ENCODE measurements at places on chromosomes 3 and 15.
A peak's percentile ranks its signal among the peaks of the same experiment; 100 is the strongest.

- DNase-seq: no peak
These were observed 474.3 kb downstream of the RSL24D1 start for GRCh38 chr15:54722342-54722986.

DNA sequence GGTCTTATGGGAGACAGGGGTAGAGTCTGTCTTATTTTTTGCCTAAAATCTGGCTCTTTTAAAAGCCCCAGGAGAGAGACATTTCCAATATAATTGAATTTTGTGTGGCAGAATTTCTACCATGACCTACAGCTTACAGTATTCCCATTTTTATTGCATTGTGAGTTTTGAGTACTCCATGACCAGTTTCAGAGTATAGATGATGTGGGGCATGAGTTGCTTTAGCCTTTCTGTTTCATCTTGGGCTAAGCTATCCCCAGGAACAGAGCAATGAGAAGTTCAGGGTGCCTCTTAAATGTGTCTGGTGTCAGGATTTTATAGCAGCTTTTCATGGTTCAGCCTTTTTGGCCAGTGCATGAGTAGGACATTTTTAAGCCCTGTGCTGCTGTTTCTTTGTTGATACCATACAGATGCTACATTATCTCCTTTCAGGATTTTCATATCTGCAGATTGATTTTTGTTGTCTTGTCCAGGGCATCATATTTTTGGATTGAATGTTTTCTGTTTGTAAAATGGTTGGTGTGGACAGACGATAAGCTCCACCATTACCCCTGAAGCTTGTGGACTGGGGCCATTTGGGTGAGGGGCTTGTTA is 3.5 kb downstream of the ABHD2 start:
- no peak for DNase-seq

DNA sequence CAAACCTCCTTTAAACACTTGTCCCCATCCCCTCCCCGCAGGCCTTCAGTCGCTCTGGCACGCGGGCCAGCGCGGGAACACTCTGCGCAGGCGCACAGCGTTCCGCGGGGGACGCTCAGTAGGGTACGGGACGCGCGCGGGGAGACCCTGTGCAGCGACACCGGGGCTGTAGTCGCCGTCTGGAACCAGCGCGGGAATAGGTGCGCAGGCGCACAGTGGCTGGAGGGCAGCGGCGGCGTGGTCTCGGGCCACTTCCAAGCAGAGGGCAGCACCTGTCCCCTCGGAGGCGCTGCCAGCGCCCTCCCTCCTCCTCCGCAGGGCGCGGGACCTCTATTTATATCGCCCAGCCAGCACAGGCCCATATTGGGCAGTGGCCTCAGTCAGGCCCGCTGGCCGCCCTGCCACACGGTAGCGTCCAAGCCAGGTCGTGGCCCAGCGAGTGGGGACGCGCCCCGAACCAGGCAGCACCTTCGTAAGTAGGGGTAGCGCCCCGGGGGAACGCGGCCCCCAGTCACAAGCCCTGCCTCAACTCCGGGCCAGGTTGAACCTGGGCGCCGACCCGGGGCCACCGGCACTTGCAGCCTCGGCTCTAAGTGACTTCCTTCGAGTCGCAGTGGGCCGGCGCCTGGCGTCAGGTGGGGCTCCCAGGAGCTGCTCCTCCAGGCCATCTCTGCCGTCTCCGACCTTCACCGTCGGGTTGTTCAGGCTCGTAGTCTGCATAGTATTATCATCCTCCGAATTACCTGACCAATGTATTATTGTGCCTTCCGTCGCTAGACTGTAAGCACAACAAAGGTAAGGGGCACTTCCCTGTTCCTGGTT is at the start of gene KBTBD12:
KBTBD12 (plus strand) TSS at position 118 of the 822 bp plus-strand sequence. CDS start 7,830 bp downstream, outside the sequence.
- DNase-seq: no peak

DNA sequence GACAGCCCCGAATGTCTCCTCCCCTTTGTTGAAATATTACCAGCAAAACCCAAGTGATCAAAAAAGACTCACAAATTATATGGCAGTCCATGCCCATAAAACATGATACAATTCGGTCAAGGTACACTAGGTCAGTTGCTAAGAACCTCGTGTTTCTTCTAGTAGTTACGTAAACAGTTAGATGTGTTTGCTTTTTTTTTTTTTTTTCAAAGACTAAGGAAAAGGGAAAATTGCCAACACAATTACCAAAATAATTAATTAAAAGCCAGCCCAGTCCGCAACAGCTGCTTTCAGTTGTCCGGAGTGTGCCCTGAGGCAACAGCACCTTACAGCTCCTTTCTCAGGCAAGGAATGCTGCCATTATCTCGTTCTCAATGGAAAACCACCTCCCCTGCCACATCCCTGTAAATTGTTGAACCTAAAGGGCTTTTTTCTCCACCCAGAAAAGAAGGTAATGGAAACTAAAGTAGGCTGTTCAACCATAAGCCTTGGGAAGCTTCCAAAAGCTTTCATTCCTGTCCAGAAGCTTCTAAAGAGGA is 129.2 kb upstream of the TSC22D2 start:
- no peak for DNase-seq

DNA sequence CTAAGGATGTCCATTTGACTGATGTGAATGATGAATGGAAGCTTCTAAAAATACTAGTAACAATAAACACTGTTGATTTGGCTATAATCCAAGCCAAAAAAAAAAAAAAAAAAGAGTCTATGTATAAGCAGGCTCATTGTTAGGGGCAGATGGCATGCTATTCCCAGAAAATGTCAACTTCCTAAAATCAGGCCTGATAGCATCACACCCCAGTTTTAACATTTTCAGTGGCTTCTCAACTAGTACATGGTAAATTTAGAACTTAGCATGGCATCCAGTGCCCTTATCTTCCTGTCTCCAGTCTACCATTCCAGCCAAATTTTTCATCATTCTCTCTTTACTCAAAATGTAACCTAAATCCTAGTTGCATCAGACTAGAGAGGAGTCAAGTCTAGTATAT is 288.2 kb upstream of the ZNF385D start:
- no peak for DNase-seq

GRCh38 chr15:81151389-81151788 is 17.3 kb downstream of the CFAP161 start:
- no peak for DNase-seq

DNA sequence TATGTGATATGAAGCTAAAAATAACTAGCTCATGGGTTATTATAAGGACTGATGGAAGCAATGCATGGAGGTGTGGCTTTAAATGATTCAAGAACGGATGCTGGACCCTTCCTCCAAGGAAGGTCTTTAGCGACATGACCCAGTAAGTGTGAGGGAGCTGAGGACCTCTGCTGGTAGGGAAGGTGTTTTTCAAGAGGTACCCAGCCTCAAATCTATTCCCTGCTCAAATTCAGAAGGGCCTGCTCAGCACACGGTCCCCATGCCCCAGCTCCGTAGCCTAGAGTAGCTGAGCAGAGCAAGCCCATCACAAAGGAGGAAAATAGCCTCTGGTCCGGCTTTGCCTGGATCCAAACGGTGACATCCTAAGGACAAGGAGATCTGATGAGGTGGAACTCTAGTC is 266.2 kb upstream of the IGF1R start:
- no peak for DNase-seq

GRCh38 chr15:67916565-67916964 is 76.7 kb upstream of the RNU6-1 start:
- no peak for DNase-seq

- DNase-seq: peak; percentile 26
These were observed 123.2 kb downstream of the RAP2B start for GRCh38 chr3:153285194-153285641.

DNA sequence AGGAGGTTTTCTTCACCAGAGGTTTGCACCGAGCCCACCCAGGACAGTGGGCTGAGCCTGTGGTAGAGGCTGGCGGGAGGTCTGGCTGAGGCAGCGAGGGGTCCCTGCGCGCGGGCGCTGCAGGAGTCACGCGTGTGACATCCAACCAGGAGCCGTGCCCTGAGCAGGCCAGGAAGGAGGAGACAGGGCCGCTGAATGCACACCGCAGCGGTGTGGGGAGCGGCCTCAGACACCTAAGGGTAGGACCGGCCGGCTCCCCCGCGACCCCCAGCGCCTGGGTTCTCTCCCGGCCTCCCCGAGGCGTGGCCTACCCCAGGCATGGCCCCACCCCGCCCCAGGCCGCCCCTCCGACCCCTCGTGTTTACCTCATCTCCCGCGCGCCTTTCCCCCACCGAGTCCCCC is 412 bp downstream of the SLC41A3 start:
- no peak for DNase-seq

- peak; percentile 76 for DNase-seq
These were observed at the start of gene GXYLT2 for GRCh38 chr3:72887705-72888545. Gene GXYLT2, plus strand, starts transcription at chr3:72888046. Its CDS starts 188 bp downstream, at chr3:72888234.

DNA sequence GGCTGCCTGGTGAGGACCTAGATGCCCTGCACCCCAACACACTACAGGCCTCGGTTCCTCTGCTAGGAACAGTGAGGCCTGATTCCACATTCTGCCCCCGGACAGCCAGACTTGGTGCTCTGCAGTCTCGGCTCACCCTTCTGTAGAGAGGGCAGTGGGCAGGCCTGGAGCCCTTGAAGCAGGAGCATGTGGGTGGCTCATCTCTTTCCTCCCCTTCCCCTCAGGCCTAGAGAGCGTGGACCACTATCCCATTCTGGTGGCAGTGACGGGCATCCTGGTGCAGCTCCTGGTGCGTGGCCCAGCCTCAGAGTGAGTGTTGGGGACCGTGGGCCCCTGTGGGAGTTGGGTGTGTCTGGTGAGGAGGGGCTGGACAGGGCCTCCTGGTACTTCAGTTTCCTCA is 3.3 kb downstream of the AMIGO3 start:
- no peak for DNase-seq

DNA sequence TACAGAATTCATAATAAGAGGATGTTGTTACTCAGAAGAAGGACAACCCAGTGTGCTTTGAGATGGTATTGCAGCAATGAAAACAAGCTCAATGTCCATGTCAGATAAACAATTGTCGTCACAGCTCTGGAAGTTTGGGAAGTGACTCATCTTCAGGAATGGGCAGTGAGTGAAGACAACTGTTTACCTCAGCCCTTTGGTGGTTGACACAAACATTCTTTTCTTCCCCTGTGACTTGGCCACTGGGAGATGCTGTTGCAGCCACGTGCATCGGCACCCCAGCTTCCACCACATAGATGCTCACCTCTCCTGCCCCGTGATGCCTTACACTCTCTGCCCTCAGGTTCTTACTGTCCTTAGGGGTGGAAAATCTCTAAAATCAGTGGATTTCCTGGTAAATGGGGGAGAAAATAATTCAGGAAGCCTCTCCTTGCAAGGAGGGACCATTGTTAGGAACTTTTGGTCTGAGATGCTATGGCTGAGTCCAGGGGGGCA is 114.1 kb upstream of the GALNT15 start:
- DNase-seq: peak; percentile 67

DNA sequence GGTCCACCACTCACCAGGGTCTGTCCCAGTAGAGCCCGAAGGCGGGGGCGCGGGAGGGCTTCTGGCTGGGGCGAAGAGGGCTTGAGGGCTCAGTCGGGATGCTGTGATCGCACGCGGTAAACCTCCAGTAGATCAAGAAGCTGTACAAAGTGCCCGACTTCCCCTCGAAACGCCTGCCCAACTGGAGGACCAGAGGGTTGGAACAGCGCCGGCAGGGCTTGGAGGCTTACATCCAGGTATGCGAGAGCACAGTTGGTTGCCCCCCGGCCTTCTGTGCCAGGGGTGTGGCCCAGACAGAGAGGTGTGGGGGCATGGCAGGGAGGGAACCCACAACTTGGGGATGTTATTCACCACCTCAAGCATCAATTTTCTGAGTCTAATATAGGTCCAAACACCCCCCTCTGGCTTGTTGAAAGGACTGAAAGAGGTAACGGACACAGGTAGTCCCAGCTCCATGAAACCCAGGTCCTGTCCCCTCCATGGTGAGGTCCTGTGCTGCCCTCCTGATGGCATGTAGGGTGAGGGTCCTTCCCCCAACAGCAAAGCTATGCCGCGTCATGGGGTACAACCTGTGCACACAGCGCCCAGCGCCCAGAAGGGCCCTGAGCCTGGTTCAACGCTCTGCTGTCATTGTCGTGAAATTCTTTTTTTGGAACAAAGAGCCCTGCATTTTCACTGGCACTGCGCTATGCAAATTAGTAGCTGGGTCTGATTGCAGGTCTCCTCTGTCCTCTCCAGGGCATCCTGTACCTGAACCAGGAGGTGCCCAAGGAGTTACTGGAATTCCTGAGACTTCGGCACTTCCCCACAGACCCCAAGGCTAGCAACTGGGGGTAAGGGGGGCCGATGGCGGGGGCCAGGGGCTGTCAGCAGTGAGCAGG is 1.2 kb downstream of the SNX22 start:
- no peak for DNase-seq

DNA sequence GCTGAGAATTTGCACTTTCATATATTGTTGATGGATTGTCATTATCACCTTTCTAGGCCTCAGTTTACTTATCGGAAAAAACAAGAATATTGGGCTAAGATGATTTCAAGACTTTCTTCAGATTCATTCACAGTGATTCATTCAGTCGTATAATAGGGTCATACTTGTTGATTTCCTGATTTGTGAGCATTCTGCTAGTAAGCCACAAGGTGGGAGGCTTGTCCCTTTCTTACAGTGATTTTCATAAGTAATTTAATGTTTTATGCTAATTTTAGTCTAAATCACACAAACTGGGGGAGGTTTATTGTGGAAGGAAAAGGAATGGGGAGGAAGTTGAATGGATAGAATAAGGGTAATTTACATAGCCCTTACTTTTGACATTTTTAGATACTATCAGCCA is 126.8 kb upstream of the GOLGA6L4 start:
- no peak for DNase-seq

Measured in adrenal gland (tissue), 19 donors.